ENCODE measurements at places on chromosomes 12 and 14.

DNA sequence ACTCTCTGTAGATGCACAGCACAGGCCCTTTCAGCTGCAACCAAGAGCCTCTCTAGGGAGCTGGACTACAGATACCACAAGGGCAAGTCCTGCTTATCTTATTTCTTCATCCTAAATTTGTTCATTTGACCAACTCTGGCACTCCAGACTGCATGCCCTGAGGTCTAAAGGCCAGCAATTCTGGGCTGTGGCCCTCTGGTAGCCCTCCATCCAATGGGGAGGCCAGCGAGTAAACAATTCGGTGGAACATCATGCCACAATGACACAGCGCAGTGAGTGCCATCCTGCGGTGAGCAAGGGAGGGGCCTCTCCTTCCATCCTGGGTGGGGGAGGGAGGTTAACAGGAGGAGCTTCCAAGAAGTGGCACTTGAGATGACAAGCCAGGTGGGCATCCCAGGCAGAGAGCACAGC is 652 bp upstream of the SELPLG start:
- DNase-seq, result no peak

- DNase-seq, result no peak
Observed at GRCh38 chr12:50326590-50327284, 43.4 kb upstream of the LIMA1 start.

- peak; percentile 62 for DNase-seq
Observed at GRCh38 chr12:12645485-12645884, 33.8 kb downstream of the CREBL2 start.

- no peak for DNase-seq
Observed at GRCh38 chr12:109561711-109562030, 11.6 kb downstream of the MMAB start.

DNA sequence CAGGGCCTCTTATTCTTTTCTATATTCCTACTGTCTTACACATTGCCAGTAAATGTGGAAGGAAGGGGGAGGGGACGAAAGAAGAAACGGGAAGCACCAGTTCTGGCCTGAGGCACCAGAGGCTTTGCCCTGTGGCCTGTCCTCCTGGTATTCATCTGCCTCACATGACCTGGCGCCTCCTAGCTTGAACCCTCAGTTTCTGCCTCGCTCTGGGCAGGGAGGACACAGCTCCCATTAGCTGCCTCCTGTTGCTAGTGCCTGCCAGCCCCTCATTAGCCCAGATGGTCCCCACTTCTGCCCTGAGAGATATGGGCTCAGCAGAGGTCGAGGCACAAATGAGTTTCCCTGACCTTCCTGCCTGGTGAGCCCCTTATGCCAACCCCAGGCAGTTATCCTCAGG is 3.0 kb upstream of the PLEKHG6 start:
- DNase-seq, result no peak

DNA sequence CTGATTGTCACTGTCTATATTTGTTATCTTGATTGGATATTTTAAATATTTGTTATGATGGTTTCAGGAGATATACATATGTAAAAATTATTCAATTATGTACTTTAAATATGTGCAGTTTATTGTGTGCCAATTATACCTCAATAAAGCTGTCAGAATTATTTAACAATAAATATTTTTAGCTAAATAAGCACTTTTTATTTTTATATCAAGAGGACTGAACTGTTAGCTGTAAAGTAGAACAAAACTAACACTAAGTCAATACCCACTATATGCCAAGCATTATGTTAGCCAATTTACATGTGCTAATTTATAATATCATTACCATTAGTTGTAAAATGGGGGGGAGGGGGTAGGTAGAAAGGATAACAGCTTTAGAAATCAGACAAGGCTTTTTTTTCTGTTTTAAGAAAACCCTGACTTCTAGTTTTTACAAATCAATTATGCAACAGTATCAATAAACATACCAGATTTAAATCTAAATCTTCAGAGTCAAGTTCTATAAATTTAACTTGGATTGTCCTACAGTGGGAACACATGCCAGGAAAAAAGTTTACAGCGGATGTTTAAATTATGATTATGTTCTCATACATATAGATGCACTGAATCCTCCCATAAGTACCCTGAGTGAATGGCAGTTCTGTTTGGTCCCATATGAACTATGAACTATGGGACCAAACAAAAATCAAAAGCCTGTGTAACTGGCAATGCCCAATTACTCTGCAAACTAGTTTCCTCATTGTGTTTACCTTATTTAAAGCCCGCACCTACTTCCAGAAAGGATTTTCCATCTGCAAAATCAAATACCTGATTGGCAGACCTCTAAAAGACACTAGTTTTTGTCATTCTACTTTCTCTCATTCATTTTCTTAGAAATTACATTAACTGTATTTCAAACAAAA is 2.8 kb downstream of the RALGAPA1 start:
- no peak for DNase-seq

DNA sequence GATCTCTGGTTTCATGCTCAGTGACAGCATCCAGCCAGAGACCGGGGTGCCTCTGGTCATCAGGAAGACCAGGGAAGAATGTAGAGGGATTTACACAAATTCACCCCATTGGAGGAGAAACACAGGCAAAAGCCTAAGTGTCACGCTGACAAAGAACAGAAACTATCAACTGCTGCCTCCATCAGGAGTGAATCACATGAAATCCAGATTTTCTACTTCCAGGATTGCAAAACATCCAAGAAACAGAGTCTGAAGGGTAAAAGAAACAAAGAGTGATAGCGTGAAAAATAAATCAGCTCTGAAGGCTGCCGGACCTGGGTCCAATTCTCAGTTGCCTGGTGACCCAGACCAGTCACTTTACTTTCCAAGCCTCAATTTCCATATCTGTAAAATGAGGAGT is 136.1 kb upstream of the MAP1LC3B2 start:
- peak; percentile 73 for DNase-seq

GRCh38 chr12:121301876-121302275 is 5.4 kb upstream of the CAMKK2 start:
- DNase-seq, result peak; percentile 46

- DNase-seq, result no peak
Observed at GRCh38 chr14:53932966-53933365, 23.7 kb downstream of the BMP4 start.

DNA sequence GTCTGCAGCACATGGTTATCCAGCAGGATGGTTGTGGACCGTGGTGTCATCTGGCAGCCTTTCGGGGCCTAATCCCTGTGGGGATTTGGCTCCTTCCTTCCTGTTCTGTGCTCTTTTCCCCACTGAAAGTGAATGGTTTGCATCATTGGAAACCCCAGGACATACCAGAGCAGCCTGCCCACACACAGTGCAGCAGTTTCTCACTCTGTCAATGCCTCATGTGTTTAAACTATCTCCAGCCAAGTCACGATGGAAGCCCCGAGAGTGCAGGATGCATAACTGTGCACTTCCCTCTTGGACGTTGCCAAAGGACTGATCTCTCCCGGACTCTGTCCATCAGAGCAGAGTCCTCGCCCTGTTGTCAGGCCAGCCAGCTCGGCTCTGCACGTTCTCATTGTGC is 29.0 kb upstream of the AMN start:
- peak; percentile 92 for DNase-seq

GRCh38 chr14:63642656-63643382 is 1.1 kb upstream of the WDR89 start:
- no peak for DNase-seq

DNA sequence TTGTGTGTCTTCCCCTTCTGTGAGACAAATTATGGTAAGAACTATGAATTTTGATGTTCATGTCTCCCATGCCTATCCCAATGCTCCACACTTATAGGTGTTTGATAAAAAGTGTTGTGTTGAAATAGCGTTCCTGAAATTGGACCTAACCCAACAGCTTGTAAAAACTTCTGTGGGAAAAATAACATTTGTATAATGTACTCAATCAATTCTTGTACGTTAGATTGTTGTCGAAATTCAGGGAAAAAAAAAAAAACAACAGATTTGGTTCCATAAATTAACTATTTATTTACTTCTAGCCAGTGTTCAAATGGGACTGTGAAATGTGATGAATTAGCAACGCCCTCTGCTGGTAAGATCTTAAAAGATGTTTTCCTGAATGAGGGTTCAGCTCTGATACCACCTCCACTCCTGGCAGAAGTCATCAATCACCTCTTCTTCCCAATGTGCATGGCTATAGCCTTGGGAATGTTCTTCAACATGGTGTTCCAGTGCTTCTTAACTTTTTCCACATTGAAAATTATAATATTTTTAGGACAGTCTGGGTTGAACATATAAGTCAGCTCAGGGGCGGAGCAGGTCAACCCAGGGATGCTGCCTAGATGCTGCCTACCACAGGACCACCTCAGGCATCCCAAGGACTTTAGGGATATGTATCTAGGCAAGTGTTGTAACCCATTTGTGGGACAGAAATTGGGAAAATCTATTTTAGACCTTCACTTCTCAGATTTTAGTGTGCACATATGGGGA is 170.6 kb downstream of the OTOGL start:
- peak; percentile 40 for DNase-seq

DNA sequence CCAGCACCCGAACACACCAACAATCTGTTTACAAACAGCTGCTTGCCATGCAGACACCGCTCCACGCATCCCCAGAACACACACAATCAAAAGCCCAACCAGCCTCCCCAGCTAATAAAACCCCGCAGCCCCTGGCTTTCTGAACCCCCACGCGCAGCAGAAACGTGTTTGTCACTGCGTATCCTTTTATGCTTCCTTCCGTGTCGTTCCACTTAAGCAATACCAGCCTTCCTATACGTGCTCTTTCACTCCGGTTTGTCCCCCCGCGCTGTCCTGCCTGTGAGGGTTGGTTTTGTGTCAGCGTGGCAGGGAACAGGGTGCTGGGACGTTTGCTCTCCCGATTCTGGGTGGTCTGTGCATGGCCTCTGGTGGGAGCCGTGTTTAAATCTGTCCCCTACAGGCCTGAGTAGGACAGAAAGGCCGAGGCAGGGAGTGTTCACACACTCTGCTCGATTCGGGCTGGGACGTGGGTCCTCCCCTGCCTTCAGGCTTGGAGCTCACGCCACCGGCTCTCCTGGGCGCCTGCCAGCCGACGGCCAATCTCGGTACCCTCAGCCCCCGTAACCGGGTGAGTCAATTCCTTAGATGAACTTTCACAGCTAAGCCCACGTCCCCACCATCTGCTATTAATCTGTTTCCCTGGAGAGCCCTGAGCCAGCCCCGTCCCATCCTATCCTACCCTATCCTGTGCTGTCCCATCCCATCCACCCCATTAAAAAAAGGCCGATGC is 60.0 kb downstream of the NOC4L start:
- DNase-seq, result peak; percentile 44

DNA sequence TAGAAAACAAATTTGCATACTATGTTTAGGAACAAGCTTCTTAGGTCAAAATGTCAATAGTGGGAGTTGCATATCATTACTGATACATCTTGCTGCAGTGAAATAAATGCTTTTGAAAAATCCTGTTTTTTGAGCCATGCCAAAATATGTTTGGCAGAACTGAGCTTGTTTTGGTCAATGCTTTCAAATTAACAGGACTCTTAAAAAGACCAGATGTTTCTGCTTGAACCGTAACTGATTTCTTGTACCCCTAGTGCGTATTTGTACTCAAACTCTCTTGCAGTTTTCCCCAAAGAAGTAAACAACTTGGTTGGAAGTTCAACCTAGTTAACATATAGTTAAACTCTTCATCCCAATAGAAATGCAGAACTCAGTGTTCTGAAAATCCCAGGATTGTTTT is 3.4 kb downstream of the TRHDE start:
- no peak for DNase-seq

- no peak for DNase-seq
Observed at GRCh38 chr14:96754845-96755184, 42.4 kb upstream of the VRK1 start.

- no peak for DNase-seq
Observed at GRCh38 chr14:50529288-50530179, 2.8 kb downstream of the MAP4K5 start.

DNA sequence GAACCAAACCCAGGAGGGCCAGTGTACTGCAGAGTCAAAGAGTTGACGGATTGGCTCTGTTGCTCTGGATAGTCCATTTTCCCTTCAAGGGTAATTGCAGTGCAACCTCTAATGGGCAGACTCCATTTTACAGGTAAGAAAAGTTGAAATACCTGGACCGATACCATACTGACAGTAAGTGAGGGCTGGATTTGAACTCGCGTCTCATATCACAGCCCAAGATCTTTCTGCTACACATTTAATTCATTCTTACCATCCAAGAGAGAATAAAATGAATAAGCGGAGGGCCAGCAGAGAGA is 356 bp upstream of the ZC3H14 start:
- peak; percentile 7 for DNase-seq

GRCh38 chr14:36823651-36824050 is 162.0 kb downstream of the PAX9 start:
- no peak for DNase-seq

GRCh38 chr12:54134850-54135249 is 53.9 kb downstream of the SMUG1 start:
- no peak for DNase-seq

- no peak for DNase-seq
Observed at GRCh38 chr14:96165493-96166436, 38.9 kb upstream of the BDKRB2 start.

- no peak for DNase-seq
Observed at GRCh38 chr14:33668066-33668465, 282.8 kb downstream of the EGLN3 start.

GRCh38 chr12:29035112-29035511 is 114.0 kb upstream of the FAR2 start:
- no peak for DNase-seq

All from AG20443 (cell line).